ENCODE measurements at places on chromosomes 11 and 22.
A peak's percentile ranks its signal among the peaks of the same experiment; 100 is the strongest.

- DNase-seq, result peak; percentile 72
These were observed 689 bp downstream of the TAF10 start for GRCh38 chr11:6611092-6611962.

- no peak for DNase-seq
These were observed 43.5 kb downstream of the FANCF start for GRCh38 chr11:22582151-22582410.

GRCh38 chr11:75277991-75278790, 37.6 kb downstream of the TPBGL start:
- peak; percentile 14 for DNase-seq

GRCh38 chr22:25125693-25126357, 73.8 kb upstream of the CRYBB3 start:
- no peak for DNase-seq

DNA sequence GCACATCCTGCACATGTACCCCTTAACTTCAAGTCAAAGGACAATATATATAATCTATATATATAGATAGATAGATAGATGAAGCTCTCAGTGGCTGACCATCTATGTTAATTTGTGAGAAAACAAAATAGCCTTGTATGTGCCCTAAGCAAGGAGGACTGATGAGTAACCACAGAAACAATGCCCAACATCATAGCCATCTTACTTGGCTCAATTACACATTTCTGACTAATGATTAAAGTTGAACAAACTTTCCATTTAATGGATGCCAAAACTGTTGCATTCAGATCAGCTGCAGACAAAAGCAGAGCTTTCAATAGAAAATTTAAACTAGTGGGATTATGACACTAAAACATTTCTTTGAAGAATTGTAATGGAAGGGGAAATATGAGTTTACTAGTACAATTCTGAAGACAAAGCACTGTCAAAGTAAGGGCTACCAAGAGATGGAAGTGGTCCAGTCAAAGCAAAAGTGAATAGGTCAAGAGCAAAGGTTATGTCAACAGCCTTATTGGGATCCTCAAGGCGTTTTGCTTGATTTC, 1188.2 kb upstream of the RAG2 start:
- DNase-seq, result no peak

DNA sequence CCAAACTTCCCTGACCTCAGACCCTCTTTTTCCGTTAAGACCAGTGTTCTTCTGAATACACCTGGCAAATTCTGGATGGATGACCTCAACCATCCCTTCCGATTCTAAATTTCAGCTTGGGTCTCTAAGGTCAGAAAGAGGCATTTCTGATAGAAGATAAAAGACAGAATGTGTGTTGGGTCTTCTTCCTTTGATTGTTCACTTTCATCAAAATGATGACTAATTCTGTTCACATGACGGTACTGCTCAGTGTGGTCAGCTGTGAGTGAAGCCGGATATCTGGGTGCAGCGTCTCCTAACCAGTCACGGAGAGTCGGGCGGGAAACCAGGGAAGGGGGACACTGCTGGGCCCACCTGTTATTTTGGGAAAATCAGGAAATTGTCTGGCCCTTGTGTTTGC, 151.6 kb upstream of the NAV2 start:
- no peak for DNase-seq

GRCh38 chr11:103354656-103355055, 245.4 kb downstream of the DYNC2H1 start:
- DNase-seq, result no peak

DNA sequence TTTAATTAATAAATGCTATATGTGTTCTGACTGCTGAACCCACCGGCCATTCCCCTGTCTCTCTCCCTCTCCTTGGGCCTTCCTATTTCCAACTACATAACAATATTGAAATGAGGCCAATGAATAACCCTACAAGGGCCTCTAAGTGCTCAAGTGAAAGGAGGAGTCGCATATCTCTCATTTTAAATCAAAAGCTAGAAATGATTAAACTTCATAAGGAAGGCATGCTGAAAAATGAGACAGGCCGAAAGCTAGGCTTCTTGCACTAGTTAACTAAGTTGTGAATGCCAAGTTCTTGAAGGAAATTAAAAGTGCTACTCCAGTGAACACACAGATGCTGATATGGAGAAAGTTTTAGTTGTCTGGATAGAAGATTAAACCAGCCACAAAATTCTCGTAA, 109.2 kb downstream of the TSPAN18 start:
- no peak for DNase-seq

- no peak for DNase-seq
These were observed 75.0 kb upstream of the AMPD3 start for GRCh38 chr11:10379871-10380568.

GRCh38 chr22:19745155-19746101, 15.2 kb upstream of the TBX1 start:
- DNase-seq, result no peak

DNA sequence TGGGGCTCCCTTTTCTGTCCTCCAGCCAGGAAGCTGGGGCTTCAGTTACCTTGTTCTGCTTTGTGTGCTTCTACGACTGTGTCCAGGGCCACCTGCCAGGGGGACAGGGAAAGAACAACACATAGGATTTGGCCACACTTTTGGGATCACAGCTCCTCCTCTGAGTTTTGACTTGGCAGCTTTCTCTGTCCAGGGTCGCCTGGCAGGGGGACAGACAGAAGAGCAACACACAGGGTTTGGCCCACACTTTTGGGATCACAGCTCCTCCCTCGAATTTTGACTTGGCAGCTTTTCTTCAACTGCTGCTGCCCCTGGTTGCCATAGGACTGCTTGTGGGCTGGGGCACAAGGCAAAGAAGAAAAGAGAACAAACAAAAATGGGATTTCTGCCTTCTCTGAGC, 19.1 kb downstream of the INCENP start:
- DNase-seq, result peak; percentile 80

- DNase-seq, result peak; percentile 46
These were observed 84.9 kb upstream of the NARS2 start for GRCh38 chr11:78659326-78660270.

GRCh38 chr22:39290724-39291161, 28.7 kb downstream of the RPL3 start:
- no peak for DNase-seq

DNA sequence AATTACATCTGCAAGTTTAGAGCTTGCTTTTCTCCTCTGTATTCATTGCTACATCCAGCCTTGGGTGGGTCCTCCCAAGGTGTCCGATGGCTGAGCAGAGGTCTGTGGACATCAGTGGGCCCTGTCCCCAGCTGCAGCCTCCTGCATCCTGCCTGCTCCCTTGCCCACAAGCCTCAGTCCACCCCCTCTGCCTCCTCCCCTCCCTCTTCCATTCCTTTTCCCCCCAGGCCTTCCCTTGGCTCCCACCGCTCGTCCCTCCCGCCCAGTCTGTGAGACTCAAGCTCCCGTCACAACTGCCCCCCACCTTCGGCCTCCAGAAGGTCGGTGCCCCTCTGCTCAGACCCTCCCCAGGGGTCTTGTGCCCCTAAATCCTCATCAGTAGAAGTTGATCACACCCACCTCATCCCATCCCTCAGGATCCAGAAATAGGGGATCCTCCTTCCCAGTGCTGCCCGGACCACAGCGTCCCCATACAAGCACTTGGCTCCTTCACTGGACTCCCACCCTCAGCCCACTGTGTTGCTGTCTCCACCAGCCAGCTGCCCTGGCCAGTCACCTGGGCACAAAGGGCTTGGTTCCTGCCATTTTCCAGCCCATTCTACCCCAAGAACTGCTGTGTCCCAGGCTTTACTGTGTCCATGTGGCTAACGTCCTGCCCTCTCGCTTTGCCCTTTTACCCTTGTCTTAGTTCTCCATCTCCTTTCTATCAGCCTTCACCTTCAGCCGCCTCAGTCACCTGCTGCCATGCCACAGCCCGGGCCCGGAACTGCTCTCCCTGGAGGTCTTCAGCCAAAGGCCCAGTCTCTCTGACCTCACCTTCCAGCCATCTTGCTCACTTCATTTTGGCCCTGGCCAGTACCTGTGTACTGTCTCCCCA, 2.2 kb upstream of the OMP start:
- no peak for DNase-seq

Measured in left forelimb (tissue), 1 donor.